HT1080 (cell line): ENCODE measurements at places on chromosomes 5 and 9.

- DNase-seq, result peak; percentile 7
Observed at GRCh38 chr9:8599937-8600336, 800.4 kb upstream of the DMAC1 start.

DNA sequence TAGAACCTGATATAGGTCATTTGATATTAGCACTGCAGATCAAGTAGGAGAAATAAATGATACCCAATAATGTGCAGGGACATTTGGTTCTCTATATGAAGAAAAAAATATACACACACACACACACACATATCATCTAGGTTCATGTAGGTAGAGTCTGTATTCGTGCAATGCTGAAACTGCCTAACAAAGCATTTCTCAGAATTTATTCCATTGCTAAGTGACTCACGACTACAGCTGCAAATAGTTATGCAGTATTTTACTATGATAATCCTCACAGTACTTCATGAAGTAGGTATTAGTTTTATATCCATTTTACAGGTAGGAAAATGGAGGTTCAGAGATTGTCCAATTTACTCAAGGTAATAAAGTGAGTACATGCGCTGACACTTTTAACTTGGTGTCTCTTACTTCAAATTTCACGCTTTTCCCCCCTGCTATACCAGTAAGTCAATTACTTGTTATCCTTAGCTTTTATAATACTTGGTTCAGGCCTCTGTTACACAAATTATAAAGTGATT is 2.4 kb downstream of the GIN1 start:
- no peak for DNase-seq

DNA sequence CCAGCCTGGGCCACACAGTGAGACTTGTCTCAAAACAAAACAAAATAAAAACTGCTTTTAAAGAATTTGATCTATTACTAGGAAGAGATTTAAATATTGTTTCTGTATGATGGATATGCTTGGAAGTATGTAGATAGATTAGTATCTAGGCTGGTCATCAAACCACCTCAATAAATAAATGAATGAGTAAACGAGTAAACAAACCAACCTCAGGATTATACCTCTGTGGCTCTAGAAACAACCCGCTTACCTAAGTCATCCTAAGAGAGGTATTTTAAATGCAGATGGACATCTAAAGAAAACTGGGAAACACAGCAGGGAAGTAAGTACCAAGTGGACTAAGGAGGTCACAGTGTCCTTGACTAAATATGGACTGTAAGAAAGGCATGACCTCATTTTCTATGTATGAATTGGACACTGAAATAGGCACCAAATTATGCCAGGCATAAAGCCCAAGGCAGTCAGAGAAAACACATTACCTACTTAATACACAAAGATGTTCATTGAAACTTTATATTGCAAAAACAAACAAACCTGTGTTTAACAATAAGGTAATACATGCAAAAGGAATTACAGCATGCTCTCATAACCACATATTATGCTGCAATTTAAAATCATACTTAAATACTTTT is 7.3 kb downstream of the ANKH start:
- no peak for DNase-seq

GRCh38 chr9:78745331-78745730 is 448.4 kb downstream of the PSAT1 start:
- DNase-seq, result no peak

DNA sequence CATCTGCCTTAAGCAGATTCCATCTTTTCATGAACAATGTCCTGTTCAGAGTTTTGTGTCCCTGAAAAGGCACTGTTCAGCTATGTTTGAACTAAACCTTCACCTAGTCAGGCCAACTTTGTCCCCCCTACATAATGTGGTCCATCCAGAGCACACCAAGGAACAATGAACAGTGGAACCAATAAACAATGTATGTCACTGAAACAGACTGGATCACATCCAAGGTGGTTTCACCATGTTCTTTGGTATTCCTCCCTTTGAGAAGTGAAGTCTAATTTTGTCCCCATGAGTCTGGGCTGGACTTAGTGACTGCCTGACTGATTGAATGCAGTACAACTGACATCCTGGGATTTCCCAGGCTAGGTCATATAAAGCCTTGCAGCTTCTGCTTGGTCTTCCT is 174.5 kb downstream of the SLC24A2 start:
- no peak for DNase-seq

GRCh38 chr5:96522635-96523355 is 89.7 kb upstream of the PCSK1 start:
- no peak for DNase-seq

DNA sequence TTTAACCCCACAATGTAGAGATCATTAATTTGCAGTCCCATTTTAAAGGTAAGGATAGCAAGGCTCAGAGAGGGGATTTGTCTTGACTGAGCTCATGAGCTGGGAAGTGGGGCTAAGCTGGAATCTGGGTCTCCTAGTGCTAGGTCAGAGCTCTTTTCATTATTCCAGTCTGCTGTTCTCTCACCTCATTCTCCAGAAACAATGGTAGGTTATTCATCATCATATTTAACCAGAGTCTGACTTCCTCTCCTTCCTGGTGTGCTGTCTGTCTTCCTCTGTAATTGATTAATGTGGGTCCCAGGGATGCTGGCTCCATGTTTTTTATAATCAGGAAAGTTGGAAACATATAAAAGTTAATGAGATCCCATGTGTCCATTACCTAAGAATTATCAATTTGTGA is 20.6 kb downstream of the C9orf43 start:
- DNase-seq, result no peak

- DNase-seq, result no peak
Observed at GRCh38 chr5:135053278-135053677, 19.2 kb upstream of the PITX1 start.

- no peak for DNase-seq
Observed at GRCh38 chr9:132840980-132841379, 37.1 kb downstream of the AK8 start.

- DNase-seq, result peak; percentile 65
Observed at GRCh38 chr9:70835323-70835722, 286.1 kb downstream of the TRPM3 start.

- no peak for DNase-seq
Observed at GRCh38 chr5:65984098-65984885, 57.9 kb downstream of the ERBIN start.

- peak; percentile 61 for DNase-seq
Observed at GRCh38 chr5:56900858-56901578, 8.4 kb upstream of the SETD9 start.

DNA sequence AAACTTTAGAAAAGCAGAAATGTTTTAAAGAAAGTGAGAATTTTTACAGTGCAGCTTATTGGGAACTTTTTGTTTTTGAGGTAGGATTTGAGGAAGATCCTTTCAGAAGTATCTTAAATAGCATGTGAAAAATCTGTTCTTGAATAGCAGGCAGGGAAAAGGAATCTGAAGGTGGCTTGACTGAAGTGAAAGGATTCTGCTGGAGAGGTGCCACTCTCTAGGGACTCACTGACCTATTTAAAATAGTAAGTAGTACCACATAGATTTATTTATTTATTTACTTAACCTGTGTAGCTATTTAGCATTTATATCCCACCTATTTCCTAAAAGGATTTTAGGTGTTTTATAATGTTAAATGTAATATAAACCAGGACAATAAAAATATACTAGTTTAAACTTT is 69.1 kb downstream of the NIPBL start:
- DNase-seq, result no peak

DNA sequence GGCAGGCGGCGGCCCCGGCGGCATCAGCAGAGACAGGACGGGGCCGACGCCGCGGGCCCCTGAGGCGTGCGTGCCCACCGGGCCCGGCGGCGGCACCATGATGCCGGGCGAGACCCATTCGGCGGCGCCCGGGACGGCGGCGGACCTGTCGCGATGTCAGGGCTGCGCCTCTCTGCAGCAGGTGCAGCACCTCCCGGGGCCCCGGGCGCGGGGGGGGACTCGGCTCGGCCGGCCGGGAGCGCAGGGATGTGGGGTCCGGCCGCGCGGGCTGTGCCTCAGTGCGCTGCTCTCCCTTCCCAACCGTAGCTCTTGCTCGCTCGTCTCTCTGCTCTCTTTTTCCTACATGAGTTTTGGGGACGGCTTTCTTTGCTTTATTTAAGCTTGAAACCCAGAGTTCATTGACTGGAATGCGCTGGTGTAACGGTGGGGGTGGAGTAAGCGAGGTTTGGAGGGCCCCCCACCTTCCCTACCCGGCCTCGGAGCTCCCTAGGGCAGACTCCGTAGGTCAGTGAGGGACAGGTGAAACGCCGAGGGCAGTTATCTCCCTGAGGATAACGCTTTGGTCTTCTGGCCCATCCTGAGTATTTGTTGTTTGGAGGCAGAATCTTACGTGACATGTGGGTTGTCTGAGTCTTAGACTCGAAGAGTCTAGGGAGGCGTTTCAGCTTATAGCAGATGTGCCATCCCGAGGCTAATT is 490 bp downstream of the ICE1 start:
- DNase-seq, result no peak

DNA sequence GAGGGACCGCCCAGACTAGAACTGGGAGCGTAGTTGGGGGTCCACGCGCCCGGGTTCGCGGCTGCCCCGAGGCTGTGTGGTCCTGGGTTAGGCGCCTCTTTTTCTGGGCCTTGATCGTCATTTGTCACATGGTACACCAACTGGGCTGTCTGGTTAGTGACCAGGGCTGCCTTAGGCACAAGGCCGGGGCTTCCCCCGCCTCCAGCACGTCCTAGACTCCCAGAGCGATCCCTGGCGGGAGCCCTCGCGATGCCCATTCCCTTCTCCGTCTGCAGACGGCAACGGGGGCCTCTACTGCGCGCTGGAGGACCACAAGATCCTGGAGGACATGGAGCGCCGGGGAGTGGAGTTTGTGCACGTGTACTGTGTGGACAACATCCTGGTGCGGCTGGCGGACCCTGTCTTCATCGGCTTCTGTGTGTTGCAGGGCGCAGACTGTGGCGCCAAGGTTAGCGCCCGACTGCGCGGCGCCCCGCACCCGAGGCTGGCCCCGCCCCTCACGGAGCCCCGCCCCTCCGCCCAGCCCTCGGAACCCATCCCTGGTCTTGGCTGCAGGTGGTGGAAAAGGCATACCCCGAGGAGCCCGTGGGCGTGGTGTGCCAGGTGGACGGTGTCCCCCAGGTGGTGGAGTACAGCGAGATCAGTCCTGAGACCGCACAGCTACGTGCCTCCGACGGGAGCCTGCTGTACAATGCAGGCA is 1.5 kb downstream of the UAP1L1 start:
- no peak for DNase-seq

- DNase-seq, result no peak
Observed at GRCh38 chr9:15374825-15375224, 47.9 kb upstream of the SNAPC3 start.

DNA sequence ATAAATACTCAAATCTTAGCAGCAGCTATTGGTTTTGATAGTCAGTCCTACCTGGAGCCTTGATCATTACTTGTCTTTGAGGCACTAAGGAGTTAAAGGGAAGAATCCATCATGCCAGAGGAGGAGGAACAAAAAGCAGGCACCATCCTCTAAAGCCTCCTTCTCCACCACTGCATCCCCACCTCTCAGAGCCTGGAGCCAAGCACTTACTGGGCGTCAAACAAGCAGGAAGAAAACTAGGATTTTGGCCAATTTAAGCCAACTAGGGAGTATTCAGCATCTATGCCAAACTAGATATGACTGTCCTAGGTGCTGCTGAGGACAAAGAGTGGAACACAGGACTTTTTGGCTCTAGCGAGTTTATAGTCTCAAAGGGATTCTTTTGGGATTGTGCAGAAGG is 152.5 kb downstream of the PPP2R2B start:
- DNase-seq, result no peak

GRCh38 chr5:143054480-143054941 is 284.3 kb downstream of the ARHGAP26 start:
- no peak for DNase-seq

DNA sequence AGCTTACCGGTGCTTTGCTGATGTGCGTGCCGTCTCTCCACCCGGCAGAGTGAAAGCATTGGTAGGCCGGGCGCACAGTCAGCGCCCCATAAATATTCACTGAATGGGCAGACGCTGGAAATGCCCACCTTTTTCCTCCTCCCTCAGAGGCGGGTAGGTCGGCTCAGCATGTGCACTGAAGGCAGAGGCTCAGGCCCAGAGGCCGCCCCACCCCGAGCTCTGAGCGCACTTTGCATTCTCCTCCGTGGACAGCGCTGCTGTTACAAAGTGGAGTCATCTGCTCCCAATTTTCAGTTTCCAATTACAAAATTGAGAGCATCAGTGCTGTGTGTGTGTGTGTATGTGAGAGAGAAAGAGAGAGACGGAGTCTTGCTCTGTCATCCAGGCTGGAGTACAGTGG is 10.6 kb downstream of the UCK1 start:
- DNase-seq, result no peak

GRCh38 chr5:90866915-90867731 is 308.5 kb downstream of the ADGRV1 start:
- no peak for DNase-seq

GRCh38 chr5:5658889-5659465 is 236.5 kb downstream of the ICE1 start:
- DNase-seq, result no peak

DNA sequence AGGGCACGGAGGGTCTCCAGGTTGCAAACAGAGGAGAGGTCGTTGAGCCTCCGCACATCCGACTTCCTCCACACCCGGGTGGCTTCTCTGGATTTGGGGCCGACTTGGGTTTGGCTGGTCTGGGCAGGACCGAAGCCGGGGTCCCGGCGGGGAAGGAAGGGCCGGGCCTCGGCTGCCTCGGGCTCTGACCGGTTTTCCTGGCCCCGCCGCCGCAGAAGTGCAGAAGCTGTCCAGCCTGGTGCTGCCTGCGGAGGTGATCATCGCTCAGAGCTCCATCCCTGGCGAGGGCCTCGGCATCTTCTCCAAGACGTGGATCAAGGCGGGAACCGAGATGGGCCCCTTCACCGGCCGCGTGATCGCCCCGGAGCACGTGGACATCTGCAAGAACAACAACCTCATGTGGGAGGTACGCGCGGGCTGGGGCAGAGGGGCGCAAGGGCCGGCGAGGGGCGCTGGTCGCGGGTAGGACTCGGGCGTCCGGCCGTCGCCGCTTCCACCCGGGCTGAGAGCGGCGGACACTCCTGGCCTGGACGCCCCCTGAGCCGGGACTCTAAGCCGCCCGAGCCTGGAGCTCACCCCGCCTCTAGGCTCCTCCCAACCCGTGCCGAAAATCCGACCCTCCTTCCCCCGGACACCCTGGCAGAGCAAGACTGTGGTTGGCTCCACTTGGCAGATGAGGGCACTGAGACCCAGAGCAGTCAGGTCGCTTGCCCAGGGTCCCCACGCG is 2.2 kb downstream of the PRDM12 start:
- no peak for DNase-seq

- DNase-seq, result no peak
Observed at GRCh38 chr9:34588671-34589635, 571 bp downstream of the CNTFR start.

GRCh38 chr5:80745490-80745889 is 90.7 kb upstream of the DHFR start:
- DNase-seq, result peak; percentile 77

- DNase-seq, result no peak
Observed at GRCh38 chr5:169757016-169757415, 119.9 kb downstream of the DOCK2 start.

GRCh38 chr5:143229896-143230675 is 173.4 kb downstream of the NR3C1 start:
- DNase-seq, result no peak

- no peak for DNase-seq
Observed at GRCh38 chr9:127351182-127352166, 45.5 kb upstream of the SLC2A8 start.

- no peak for DNase-seq
Observed at GRCh38 chr5:137282216-137282615, 216.9 kb downstream of the SPOCK1 start.
